Gastrocnemius medialis (tissue), 4 donors: ENCODE measurements at places on chromosomes 2 and 18. TPM values are rescaled to one million over a fixed set of nuclear protein-coding genes. Genes with fewer than 3 reads are reported as not detected.
A peak's percentile ranks its signal among the peaks of the same experiment; 100 is the strongest.

DNA sequence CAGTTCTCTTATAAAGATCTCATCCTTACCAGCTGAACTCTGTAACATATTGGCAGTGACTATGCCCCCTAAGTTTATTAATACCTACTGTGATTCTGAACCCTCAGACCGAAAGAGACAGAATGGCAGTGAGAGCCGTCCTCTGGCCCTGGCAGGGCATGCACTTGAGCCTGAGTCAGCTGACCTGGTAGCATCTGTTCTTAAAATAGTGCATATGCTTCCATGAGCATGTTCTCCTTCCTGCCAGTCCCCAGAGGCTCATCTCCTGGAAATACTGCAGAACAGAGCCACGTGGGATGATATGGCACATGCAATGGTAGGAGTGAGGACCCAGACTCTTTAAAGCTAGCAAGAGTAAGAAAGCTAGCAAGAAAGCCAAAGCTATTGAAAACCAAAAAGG lies 59.0 kb downstream of the RASGRP3 start:
- DNase-seq = peak; percentile 76

DNA sequence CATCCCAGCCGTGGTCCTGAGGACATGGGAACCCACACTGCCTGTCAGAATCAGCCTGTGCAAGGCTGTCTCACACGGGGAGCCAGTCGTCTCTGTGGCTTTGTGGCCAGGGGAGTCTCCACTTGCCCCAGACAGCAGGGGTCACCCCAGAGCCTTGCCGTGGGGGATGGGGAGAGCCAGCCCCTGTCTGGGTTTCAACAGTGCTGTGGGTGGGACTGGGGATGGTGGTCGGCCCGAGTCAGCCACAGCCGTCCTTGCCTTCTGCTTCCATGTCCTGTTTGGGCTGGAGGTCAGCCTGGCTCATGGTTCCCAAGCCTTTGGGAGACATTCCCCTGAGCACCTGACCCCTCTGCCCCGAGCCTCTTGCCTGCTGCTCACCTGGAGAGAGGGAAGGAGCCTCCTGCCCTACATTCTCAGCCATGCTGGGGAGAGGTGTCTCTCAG lies 19.6 kb downstream of the GPR35 start:
- DNase-seq = no peak

FNDC4 gene
- 3.1 TPM for total RNA-seq

DNA sequence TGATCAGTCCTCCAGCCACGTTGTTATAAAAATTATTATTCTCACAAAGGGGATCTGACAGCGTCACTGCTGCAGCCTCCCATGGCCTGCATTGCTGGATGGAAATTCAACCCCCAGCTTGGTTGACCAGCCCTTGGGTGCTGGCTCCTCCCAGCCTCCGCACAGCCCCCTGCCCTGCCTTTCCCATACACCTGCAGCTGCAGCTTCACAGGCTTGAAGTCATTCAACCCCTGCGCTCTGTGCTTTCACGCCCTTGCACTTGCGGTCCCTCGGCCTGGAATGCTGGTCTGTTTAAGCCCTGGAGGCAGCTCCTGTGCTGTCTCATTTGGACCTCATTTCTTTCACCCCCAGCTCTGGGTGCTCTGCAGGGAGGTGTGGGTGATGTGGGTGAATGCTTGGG lies 860 bp upstream of the CD8A start:
- no peak for DNase-seq
